ENCODE measurements at places on chromosomes 4 and X.

- DNase-seq: no peak
Measured at GRCh38 chrX:70262952-70263567, 3.1 kb upstream of the P2RY4 start.

- DNase-seq: no peak
Measured at GRCh38 chr4:36056136-36056535, 188.2 kb downstream of the ARAP2 start.

DNA sequence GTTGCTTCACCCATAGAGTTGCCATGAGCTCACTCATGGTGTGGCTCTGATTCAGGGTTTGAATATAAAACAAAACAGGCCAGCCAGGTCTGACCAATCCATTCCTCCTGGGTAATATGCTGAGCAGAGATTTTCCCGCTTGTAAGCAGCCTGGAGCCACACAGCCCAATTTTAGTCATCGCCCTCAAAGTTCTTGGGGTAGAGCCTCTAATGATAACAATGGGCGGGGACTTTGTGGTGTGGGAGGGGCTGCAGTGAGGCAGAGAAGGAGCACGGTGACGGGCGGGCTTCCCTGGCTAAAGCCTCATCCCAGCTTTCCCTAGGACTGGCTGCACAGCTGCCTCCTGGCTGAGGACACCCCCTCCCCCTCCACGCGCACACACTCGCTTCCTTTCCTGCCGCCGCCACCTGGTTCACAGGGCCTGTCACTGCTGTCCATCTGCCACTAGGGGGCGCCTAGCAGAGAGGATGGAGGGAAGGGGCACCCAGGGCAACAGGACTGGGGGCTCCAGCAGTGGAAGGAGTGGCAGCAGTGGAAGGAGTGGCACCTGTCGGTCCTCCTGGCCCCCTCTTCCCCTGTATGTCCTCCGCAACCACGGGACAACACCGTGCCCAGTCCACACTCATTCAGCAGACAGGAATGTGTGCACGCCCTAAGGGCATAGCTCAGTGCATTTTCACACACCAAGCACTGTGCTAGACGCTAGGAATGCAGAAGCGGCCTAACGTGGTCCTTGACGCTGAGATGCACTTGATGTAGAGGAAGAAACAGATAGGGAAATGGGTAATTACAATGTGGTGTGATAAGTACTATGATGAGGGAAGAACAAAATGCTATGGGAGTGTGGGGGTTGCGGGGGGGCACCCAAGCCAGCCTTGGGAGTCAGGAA, 26.8 kb downstream of the PRPS1 start:
- peak; percentile 60 for DNase-seq

GRCh38 chr4:76196376-76196775, 17.2 kb downstream of the SCARB2 start:
- no peak for DNase-seq

DNA sequence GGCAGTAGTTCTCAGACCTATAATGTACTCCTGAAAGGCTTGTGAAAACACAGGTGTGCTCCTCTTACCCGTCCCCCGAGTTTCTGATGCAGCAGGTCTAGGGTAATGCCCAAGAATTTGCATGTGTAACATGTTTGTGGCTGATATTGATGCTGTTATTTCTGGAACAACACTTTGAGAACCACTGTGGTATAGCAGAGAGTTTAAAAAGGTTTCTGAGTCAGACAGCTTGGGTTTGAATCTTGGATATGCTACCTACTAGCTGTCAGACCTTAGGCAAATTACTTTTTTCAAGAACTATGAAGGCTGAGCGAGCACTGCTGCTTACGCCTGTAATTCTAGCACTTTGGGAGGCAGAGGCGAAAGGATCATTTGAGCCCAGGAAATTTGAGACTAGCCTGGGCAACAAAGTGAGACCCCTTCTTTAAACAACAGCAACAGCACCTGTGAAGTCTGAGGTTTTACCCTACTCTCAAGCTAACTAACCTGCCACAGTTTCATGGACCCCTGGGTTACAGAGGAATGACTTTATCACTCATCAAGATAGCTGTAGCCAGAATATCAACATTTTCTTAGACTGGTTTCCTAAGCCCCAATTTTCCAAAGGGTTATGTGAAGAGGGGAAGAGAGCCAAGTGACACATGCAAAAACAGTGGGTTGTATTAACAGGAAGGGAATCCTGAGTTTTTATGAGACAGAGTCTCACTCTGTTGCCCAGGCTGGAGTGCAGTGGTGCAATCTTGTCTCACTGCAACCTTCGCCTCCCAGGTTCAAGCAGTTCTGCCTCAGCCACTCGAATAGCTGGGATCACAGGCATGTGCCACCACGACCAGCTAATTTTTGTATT, 5.1 kb downstream of the AFF1 start:
- no peak for DNase-seq
